Activated gamma-delta T cell treated with Interleukin-2 at 50 U/mL for 16 hours (primary cell): ENCODE measurements at places on chromosomes 1 and 21.

DNA sequence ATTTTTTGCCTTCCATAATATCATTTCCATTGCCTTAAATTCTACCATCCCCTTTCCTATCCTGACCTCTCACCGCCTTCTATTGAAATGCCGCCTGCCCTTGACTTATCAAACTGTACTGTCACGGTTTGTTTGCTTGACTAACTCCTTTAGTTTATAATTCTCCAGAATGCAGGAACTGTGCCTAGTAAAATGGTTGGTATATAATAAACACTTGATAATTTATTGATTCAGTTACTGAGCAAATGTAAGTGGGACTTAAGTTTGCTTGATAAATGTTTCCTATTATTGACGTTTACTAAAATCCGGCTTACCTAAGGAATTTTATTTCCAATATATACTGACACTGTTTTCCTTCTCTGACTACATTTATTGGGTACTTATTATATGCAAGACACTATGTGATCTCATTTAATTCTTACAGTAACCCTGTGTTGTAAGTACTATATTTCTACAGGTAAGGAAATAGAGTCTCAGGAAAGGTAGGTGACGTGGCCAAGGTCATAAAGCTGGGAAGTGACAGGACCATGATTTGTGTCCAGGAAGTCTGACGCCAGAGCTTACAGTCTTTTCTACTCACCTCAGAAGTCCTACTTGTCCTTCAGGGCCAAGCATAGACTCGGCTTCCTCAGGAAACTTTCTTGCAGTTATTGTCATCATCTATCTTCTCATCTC lies 35.7 kb downstream of the DPT start:
- no peak for DNase-seq

GRCh38 chr1:228180271-228180958 lies 14.8 kb downstream of the IBA57 start:
- no peak for DNase-seq

- no peak for DNase-seq
Measured at GRCh38 chr1:54003249-54003646, 14.7 kb downstream of the LDLRAD1 start.

- DNase-seq, result no peak
Measured at GRCh38 chr1:18868354-18868753, 8.9 kb upstream of the TAS1R2 start.

DNA sequence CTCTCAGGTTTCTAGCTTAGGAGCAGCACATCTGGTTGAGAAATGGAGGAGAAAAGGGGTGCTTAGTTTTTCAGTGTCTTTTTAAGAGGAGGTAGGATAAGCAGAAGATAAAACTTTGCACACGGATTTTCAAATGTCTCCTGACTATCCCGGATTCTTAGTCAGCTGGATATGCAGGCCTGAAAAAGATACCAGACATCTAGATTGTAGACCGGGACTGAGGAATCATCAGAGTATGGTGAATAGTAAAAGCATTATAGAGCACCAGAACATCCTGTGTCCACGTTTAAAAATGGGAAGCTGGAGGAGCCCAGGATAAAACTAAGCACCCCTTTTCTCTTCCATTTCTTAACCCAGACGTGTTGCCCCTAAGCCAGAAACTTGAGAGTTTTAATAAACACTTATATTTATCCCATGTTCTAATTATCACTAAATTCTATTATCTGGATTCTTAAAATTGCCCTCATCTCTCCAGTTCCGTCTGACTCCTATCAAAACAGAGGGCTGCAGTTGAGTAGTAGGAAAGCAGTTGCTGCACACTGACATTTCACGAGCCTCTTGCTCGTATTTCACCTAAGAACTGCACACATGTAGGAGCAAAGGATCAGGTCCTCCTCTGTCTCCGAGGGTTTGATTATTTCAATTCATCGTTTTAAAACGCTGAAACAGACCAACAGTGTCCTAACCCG lies 609 bp downstream of the PIGK start:
- no peak for DNase-seq

GRCh38 chr1:81850031-81850430 lies 49.3 kb downstream of the ADGRL2 start:
- no peak for DNase-seq

DNA sequence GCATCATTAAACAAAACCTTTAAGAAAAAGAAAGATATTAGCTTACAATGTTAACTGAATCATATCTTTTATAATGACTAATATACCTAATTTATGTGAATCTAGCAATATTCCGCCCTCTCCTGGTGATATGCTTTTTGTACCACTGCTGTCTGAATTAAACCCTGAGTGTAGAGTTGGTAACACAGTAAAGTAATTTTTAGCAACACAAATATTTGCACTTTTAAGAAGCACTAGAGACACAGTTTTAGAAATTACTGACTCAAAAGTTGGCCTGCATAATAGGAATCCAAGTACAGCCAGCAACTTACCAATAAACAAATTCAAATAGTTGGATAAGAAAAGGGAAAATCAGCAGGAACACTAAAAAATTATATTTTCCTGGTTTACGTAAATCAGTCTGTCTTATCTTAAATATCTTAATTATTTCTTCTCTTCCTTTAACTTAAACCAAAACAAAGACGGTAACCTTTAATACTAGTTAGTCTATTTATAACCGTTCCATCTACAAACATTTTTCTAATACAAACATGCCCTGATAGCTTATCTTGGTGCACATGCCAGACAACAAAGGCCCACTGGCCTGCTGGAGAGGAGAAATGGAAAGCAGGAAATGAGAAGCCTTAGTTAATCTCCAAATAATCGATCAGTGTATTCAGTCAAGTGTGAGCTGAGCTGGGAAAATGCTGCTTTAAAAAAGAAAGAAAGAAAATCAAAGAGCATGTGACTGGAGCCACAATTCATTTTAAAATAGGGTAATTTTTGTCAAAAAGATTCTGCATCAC lies 246.0 kb downstream of the RERE start:
- no peak for DNase-seq

GRCh38 chr1:1322418-1322817 lies 2.0 kb downstream of the INTS11 start:
- DNase-seq, result no peak

DNA sequence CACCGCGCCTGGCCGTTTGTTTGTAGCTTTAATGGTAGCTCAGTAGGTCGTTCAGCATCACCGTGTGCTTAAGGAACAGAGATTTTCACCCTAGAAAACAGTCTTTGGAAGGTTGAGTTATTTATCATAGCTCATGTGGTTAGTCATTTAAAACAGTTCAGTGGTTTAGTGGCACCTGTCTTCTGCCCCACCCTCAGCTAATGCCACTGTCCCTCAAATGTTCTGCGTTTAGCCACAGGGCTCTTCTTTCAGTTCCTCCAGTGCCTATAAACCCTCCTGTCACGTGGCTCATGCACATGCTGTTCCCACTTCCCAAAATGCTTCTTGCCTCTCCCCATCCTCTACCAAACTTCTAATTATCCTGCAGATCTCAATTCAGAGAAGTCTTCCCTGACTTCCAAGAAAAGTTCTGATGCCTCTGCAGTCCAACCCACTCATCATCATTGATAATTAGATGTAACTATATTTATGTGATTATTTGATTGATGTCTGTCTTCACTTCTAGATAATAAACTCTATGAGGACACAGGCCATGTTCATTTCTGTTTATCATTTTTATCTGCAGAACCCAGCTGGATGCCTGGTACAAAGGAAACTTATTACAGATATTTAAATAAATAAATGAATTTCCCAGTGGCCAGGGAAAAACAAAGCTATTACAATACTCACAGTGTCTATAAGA lies 14.4 kb upstream of the DIPK1A start:
- no peak for DNase-seq

DNA sequence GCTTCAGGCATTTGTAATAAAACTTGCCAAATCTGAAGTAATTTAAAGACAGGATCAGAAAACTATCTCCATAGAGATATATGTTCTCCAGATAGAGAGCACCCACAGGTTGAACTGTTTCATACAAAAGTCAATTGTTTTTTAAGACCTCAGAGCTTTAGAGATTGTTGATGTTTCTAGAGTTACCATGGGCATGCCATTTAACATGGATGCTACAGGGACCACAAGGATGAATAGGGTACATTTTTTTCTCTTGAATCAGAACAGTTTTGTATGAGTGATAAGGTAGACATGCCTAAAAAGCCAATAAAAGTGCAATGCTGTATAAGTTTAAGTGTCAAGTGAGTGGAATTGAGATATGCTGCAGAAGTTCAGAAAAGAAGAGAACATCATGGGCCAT lies 511.0 kb upstream of the CAMK1G start:
- DNase-seq, result no peak

DNA sequence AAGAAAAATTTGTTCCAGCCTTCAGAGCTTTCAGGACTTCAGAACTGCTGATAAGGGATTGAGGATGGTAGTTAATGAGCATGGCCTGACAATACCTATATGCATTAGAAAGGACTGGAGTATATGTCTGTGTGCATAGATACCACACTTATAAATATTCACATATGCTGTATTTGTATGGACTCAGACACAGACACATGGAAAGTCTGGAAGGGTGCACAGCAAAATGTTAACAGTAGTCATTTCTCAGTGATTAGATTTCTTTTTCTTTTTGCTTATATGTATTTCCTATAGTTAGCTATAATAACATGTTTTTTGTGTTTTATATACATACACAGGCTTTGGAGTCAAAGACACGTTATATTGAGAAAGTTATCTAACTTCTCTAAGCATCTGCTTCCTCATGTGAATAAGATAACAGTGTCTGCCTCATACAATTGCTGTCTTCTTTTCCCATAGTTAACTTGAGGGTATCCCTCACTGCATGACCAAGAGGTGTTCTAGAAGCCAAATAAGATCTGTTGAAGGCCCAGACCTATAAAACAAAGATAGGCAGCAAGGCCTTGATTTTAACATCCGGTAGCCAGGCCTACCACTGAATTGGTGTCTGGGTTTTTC lies 31.3 kb downstream of the INPP5B start:
- no peak for DNase-seq

GRCh38 chr1:111906111-111906510 lies 83.4 kb downstream of the KCND3 start:
- no peak for DNase-seq

DNA sequence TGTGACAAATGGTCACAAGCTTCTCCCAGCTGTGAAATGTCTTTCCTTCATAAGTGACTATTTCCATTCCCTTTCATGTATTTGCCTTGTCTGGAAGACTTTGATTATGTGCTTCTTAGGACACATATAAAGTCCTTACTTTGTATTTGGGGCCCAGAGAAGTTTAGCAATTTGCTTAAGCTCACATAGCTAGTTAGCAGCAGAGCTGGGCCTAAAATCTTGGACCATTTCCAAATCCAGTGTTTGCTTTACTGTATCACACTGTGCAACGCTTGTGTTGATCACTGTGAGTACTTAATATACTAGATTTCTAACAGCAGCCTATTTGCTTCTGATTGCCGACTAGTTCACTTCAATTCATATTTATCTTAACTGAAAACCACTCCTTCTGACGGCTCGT lies 2.2 kb upstream of the KCNA3 start:
- DNase-seq, result no peak

DNA sequence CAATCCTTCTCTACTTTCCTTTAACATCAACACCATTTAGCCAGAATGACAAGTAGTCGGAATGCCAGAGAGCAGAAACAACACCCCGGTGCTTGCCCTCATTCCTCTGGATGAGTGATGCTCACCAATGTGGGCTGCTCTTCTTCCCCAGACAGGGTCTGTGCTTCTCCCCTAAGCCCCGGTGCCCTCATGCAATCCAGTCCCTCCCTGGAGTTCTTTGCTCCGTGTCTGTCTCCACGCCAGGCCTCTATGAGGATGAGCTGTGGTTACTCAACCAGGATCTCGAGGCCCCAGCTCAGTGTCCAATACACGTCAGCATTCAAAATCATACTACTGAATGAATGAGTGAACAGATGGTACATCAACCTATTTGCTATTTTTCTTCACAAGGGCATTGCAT lies 29.7 kb upstream of the PDE9A start:
- DNase-seq, result no peak

GRCh38 chr1:161502641-161503393 lies 2.4 kb upstream of the FCGR2A start:
- DNase-seq, result no peak

GRCh38 chr1:89640440-89640839 lies 7.5 kb downstream of the LRRC8C start:
- no peak for DNase-seq

- peak; percentile 41 for DNase-seq
Measured at GRCh38 chr1:184753608-184754475, 816 bp downstream of the EDEM3 start.

GRCh38 chr1:208433086-208433485 lies 188.9 kb upstream of the PLXNA2 start:
- DNase-seq, result no peak
